Posterior vena cava (tissue), 2 donors: ENCODE measurements at places on chromosomes 2 and 18. TPM values are rescaled to one million over a fixed set of nuclear protein-coding genes. Genes with fewer than 3 reads are reported as not detected.

The CARF gene
- total RNA-seq: 9.9 TPM

The DBI gene
- total RNA-seq: 56.6 TPM

The EML6 gene
- total RNA-seq: 12.1 TPM

The FAM124B gene
- 3.3 TPM for total RNA-seq

The MAL gene
- 1.0 TPM for total RNA-seq

The LINC00305 gene
- total RNA-seq: not detected

The CPO gene
- 0.32 TPM for total RNA-seq

The CREG2 gene
- not detected for total RNA-seq

The GALR1 gene
- 0.05 TPM for total RNA-seq

The CNTNAP5 gene
- total RNA-seq: not detected

The LAMA1 gene
- 1.8 TPM for total RNA-seq

The SDC1 gene
- 1.2 TPM for total RNA-seq

The STK17B gene
- total RNA-seq: 23.3 TPM

The TEKT4 gene
- not detected for total RNA-seq

The FABP1 gene
- total RNA-seq: not detected

The TNS1 gene
- total RNA-seq: 1,508 TPM

The TUBA3E gene
- not detected for total RNA-seq

The STPG4 gene
- not detected for total RNA-seq

The FAM237A gene
- not detected for total RNA-seq

The EPG5 gene
- 20.2 TPM for total RNA-seq

DNA sequence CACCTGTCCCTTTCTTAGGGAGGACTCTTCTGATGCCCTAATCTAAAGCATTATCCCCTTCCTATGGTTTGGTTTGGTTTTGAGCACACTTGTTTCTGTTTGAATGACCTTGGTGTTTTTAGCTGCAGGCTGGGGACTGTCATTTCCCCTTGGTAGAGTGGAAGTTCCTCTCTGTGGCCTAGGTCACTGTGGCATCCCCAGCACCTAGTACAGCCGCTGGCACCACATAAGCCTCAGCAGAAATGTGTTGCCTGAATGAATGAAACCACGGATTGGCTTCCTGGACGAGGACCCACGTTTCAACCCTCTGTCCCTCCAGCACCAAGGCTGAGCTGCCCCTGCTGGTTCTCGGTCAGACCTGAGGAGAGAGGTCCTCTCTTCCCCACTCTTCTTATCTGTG is 159.9 kb downstream of the CTIF start:
- no peak for DNase-seq

DNA sequence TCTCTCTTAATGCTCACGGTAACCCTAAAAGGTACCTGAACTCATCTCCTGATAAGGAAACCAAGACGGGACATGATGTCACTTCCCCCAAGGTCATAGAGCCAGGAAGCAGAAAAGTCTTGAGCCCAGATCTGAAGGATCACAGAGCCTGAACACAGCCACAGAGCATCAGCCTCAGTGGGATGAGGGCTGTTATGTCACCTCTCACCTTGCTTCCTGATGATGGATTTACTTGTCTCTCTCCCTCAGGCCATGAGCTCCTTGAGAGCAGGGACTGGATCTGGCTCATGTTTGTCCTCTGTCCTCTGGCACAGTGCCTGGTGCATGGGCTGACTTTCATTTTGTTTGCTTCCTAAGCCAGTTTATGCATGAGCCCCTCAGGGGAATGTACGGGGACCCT is 54.2 kb downstream of the SERTAD2 start:
- DNase-seq: no peak

GRCh38 chr18:26575865-26576217 is 27.5 kb upstream of the KCTD1 start:
- DNase-seq: no peak

GRCh38 chr18:46028536-46028891 is 43.5 kb downstream of the PSTPIP2 start:
- no peak for DNase-seq

GRCh38 chr2:46386763-46387162 is 89.6 kb downstream of the EPAS1 start:
- DNase-seq: no peak

DNA sequence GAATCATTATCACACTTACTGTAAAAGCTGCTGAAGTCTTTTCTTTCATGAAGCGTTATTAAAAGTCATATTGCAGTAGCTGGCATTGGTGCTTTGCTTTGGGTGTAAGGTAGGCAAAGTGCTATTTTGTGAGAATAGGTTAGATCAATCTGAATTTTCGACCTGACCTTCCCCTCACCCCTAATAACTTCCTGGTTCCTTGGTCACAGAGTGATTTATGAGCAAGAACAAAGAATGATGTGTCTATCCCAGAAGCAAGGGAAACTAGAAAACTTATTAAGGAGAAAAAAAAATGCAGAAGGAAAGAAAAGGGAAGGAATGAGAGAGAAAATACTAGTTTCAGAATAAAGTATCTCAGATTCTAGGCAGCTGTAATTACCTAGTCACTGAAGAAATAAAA is 163.1 kb upstream of the MEIS1 start:
- no peak for DNase-seq

DNA sequence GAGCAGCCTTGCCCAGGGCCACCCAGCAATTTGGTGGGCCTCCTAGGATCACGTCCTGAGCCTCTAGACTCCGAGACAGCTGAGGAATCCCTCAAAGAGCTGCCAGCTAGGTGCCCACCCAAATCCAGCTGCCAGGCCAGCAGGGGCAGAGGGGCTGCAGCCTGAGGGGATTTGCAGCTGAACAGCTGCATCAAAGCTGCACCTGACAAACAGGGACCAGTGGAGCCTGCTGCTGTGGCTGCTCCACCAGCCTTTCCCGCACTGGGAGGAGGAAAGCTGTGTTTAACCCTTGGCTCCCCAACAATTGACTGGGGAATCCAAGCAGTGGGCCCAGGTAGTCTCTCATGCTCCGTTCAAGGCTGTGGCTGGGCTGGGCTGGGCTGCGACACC is 8.2 kb downstream of the ADRA2B start:
- DNase-seq: peak; percentile 62

- DNase-seq: no peak
These were observed 36.7 kb downstream of the RALB start for GRCh38 chr2:120289221-120289906.

- DNase-seq: no peak
These were observed 164.1 kb upstream of the RASGRP3 start for GRCh38 chr2:33312355-33312754.

DNA sequence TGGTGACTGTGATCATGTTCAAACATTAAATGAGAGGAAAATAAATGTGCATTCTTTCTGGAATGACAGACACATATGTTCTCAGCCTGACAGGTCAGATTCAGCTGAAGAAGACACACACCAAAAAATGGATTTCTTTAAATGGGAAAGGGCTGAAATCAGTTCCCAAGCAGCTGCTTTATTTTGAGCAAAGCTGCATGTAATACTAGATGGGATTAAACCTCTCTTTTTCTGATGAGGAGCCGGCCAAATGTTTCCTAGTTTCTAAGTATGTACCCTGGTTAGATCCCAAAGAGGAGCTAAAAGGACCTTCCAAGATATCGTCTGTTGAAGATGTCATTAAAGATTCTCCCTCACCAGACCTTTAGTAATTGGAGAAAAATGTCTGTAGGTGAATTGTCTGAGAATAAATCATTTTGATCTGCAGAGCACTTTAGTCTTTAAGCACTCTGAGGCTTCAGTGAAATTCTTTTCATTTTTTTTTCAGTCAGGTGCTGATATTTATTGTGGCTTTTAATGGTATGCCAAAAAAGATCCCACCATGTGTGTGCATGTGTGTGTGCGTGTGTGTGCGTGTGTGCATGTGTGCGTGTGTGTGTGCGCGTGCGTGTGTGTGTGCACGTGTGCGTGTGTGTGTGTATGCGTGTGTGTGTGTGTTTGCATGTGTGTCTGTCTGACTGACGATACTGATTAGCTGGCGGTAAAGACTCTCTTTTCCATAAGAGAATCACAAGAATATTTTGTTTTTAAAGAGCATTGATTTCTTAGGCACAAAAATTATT is 175.8 kb downstream of the IRS1 start:
- no peak for DNase-seq

DNA sequence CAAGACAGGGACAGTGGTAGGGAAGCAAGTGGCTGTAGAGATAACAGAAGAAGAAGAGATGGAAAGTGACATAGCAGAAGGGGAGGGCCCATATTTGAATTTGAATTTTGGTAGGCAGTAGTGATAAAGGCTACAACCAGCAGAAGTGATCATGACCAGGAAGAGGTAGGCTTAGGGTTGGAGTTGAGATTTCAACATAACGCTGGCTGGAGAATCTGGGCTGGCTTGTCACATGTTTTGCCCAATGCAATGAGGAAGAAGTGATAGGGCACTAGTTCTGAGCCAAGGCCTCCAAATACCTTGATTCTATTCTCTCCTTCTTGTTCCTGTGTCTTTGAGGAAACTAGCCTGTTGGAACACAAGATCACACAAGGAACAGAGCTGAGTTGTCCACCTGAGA is 69.4 kb downstream of the SCG2 start:
- no peak for DNase-seq

- peak; percentile 99 for DNase-seq
These were observed 14.3 kb downstream of the MALL start for GRCh38 chr2:110101280-110101844.

DNA sequence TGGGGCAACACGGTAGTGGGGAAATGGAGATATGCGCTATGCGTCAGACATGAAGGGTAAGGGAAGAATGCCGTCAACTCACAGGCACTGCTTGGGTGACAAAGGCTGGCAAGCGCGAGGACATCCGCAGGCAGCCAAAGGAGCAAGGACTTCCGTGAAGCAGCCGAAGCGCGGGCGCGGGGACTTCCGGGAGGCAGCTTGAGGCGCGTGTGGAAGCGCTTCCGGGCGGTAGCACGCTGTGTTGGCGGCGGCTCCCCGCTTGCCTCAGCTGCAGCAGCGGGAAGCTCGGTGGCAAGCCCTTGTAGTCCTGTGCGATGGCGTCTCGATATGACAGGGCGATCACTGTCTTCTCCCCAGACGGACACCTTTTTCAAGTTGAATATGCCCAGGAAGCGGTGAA is at the start of gene PSMA8:
Gene PSMA8 (plus strand): TSS at position 218 of the 400 bp plus-strand sequence. CDS start 97 bp downstream, at position 315.
- DNase-seq: no peak

DNA sequence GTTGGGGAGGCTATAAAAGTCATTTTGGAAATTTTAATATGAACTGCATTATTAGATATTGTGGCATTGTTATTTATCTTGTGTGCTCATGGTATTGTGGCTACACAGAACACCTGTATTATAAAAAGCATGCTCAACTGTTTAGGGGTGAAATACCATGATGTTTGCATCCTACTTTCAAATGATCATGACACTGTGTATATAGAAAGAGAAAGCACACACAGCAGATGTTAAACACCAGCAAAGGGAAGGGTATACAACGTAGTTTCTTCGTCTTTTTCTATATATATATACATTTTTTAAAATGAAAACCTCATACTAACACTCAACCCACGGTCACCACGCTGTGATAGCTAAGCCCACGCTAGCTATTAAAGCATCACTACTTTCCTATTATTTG is 27.1 kb downstream of the STARD7 start:
- DNase-seq: no peak

DNA sequence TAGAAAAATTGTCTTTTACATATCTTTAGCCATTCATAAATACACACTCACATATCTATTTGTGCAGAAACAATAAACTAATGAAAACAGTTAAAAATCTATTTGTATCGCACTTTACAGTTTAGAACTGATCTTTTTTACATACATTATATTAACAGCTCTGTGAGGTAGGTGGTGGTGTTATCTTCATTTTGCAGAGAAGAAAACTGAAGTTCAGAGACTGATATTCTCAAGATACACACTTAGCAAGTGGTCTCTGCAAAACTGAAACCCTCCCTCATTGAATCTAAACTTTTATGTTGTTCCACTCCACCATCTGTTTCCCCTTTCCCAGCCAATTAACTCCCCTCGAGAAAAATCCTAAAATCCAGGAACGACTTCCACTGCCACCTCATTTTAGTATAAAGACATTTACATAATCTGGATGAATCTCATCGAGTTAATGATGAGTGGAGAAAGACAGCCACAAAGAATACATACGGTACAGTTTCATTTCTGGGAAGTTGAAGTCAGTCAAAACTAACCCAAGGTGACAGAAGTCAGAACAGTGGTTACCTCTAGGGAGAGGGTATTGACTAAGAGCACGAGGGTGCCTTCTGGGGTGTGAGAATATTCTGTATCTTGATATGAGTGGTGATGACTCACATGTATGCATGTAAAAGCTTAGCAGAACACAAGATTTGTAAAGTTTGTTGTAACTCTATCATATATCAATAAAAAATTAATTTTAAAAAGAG is 524.2 kb upstream of the TCF4 start:
- no peak for DNase-seq

DNA sequence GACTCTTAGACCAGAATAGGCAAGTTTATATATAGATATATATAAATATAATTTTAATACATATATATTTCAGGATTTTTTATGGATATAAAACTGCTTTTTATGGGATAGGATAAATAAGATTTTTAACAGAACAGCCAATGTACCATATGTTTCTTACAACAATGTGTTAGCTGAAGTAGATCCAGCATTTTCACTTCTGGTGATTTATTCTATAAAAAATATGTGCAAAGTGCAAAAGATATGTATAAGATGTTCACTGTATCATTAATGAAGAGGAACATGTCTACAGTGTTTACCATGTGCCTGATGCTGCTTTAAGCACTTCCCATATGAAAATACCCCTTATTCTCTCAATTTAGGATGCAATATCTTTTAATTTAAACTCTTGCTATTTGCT is 22.2 kb upstream of the GPR75 start:
- DNase-seq: no peak

- no peak for DNase-seq
These were observed 71.1 kb downstream of the ANKRD44 start for GRCh38 chr2:197239434-197239833.

DNA sequence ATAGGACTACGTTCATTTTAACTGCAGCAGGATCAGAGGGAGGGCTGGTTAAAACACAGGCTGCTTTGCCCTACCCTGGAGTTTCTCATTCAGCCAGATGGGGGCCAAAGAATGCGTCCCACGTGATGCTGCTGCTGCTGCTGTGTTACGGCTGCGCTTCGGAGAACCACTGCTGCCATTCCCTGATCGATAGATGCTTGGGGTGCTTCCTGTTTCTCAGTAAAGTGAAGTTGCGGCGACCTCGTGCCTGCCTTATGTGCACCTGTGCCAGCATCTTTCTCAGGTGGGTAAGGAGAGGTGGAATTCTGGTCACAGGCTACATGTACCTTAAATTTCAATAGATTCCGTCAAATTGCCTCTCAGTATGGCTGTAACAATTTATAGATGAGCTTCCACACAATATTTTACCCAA is 24.7 kb upstream of the TOGARAM2 start:
- DNase-seq: no peak

GRCh38 chr18:59383851-59384250 is 24.8 kb upstream of the LMAN1 start:
- no peak for DNase-seq
